ENCODE measurements at places on chromosomes 5 and 9. TPM values are rescaled to one million over a fixed set of nuclear protein-coding genes. Genes with fewer than 3 reads are reported as not detected.

The SLC6A3 gene
- not detected for total RNA-seq

The PCDHA9 gene
- 0.23 TPM for total RNA-seq

The LIFR gene
- 24.0 TPM for total RNA-seq

The CCDC180 gene
- 4.1 TPM for total RNA-seq

The COL5A1 gene
- total RNA-seq: 6.3 TPM

The TEX48 gene
- total RNA-seq: not detected

The EMB gene
- 1.1 TPM for total RNA-seq

The IARS1 gene
- 25.9 TPM for total RNA-seq

The SARDH gene
- 36.3 TPM for total RNA-seq

The TRIO gene
- total RNA-seq: 82.5 TPM

The HMMR gene
- total RNA-seq: 0.84 TPM

The PRRT1B gene
- total RNA-seq: 2.9 TPM

The TRAF1 gene
- total RNA-seq: 8.1 TPM

The HMCN2 gene
- 1.2 TPM for total RNA-seq

The MUSK gene
- not detected for total RNA-seq

The RFX3 gene
- 5.9 TPM for total RNA-seq

The CYLC2 gene
- total RNA-seq: not detected

The CD72 gene
- 2.7 TPM for total RNA-seq

The EDIL3 gene
- total RNA-seq: 4.9 TPM

The LCN9 gene
- total RNA-seq: not detected

The DNM1 gene
- total RNA-seq: 5.8 TPM

The SLCO4C1 gene
- total RNA-seq: 0.24 TPM

The LRRC19 gene
- total RNA-seq: 0.42 TPM

Data from pancreas (tissue), 10 donors.